ENCODE measurements at places on chromosomes 12 and 14.

DNA sequence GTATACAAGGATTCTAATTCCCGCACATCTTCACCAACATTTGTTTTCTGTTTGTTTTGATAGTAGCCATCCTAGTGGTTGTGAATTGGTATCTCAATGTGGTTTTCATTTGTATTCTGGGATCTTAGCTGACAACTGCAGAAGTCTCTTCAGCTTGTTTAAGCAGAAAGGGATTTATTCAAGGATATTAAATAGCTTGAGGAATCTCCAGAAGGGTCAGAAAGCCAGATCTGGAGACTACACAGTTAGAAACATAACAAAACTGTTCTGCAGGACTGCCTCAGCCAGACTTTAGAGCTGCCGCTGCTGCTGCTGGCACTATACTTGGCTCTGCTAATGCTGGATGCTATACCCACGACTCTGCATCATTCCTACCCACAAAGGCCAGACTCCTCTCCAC lies 13.4 kb upstream of the CDKL1 start:
- no peaks in the 10 kb centered on the region for H3K27me3 ChIP-seq
- H3K4me1 ChIP-seq = peaks cover 9% of the 10 kb centered on the region

DNA sequence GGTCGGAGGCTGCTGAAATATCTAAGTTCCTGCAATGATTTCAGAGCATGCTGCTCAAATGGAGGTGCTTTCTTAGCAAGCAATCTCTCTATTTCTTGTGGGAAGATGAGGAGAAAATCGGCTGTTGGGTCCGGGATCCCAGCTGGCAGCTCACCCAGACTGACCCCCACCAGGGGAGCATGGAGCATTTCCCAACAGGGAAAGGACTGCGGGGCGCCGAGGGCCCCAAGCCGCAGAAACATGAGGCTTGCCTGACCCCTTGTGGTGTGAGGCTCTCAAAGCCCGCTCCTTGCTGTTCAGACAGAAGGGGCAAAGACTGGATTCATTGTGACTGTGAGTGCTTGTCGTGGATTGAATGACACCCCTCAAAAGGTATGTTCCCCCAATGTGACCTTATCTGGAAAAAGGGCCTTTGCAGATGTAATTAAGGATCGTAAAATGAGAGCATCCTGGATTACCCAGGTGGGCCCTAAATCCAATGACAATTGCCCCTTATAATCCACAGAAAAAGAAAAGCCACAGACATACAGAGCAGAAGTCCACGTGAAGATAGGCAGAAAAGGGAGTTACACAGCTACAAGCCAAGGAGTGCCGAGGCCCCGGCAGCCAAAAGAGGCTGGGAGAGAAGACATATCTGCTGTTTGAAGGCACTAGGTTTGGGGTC lies 116.3 kb upstream of the VASH1 start:
- H3K4me3 ChIP-seq = no peak overlapping the region
- H3K4me1 ChIP-seq = no peaks in the 10 kb centered on the region
- H3K27me3 ChIP-seq = no peaks in the 10 kb centered on the region
- no peak for DNase-seq

DNA sequence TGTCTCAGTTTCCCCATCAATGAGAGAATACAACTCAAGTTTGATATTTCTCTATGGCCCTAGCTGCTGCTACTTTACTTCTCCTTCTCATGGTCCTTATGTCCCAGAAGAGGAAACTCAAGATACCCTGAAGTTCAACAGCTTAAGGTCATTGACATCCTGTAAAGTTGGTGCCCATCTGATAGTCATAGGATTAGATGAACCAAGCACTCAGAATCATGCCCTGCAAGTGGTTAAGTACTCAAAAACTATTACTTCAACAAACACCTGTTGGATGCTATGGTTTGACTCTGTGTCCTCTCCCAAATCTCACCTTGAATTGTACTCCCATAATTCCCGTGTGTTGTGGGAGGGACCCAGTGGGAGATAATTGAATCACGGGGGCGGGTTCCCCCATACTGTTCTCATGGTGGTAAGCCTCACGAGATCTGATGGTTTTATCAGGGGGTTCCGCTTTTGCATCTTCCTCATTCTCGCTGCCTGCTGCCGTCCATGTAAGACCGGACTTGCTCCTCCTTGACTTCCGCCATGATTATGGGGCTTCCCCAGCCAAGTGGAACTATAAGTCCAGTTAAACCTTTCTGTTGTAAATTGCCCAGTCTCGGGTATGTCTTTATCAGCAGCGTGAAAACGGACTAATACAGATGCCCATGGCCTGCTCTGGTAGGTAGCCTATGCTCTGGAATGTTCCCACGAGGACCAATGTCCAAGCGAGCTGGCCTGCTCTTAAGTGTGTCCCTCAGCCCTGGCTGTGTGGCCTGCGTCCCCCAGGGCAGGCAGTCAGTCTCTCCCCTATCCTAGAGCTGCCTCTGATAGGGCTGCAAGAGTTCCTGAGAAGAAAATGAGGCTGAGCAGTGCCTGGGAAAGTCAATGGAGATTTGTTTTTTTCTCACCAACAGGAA lies 18.1 kb downstream of the CAMKK2 start:
- DNase-seq = no peak
- peak overlapping the region; percentile 60 for H3K27ac ChIP-seq
- no peaks in the 10 kb centered on the region for H3K27me3 ChIP-seq
- H3K36me3 ChIP-seq = no peaks in the 10 kb centered on the region

DNA sequence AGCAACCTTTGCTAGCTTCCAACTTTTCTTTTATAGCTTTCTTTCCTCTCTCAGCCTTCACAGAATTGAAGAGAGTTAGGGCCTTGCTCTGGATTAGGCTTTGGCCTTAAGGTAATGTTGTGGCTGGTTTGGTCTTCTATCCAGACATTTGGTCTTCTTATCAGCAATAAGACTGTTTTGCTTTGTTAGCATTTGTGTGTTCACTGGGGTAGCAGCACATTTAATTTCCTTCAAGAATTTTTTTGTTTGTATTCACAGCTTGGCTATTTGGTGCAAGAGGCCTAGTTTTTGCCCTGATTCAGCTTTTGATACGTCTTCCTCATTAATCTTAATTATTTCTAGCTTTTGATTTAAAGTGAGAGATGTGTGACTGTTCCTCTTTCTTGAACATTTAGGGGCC lies 130.8 kb downstream of the RAD51B start:
- H3K4me3 ChIP-seq = no peak overlapping the region
- DNase-seq = no peak
- H3K27ac ChIP-seq = no peak overlapping the region
- no peaks in the 10 kb centered on the region for H3K4me1 ChIP-seq

GRCh38 chr14:104908303-104908702 lies 16.4 kb upstream of the PLD4 start:
- no peaks in the 10 kb centered on the region for H3K4me1 ChIP-seq
- H3K4me3 ChIP-seq = no peak overlapping the region
- no peak for DNase-seq
- no peaks in the 10 kb centered on the region for H3K27me3 ChIP-seq

DNA sequence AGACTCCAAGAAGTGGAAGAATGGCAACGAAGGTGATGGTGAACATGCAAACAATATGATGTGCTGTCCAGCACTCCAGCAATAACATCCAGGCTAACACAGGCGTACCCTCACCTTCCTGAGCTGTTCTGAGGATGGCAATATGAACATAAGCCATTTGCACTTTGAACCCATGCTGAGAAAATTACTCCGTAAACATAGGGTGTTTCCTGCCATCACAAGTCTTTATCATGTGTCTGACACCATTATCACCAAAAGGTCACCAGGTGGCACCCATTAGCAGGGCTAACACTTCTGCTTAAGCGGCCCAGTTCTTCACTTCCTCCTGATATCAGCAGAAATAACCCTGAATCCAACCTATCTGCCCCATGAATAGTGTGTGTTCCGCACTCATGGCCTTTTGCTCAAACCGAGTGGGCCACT lies 482.8 kb downstream of the MED13L start:
- no peak for DNase-seq
- no peak overlapping the region for H3K4me3 ChIP-seq
- no peaks in the 10 kb centered on the region for H3K36me3 ChIP-seq
- H3K27ac ChIP-seq = no peak overlapping the region
- no peaks in the 10 kb centered on the region for H3K4me1 ChIP-seq
- H3K27me3 ChIP-seq = no peaks in the 10 kb centered on the region

- H3K27me3 ChIP-seq = no peaks in the 10 kb centered on the region
- H3K27ac ChIP-seq = no peak overlapping the region
- DNase-seq = no peak
- peaks cover 7% of the 10 kb centered on the region for H3K4me1 ChIP-seq
- no peaks in the 10 kb centered on the region for H3K36me3 ChIP-seq
These were observed 2.5 kb downstream of the CMAS start for GRCh38 chr12:22048351-22049041.

- no peaks in the 10 kb centered on the region for H3K36me3 ChIP-seq
- no peak for DNase-seq
- no peaks in the 10 kb centered on the region for H3K4me1 ChIP-seq
- no peak overlapping the region for H3K27ac ChIP-seq
- H3K4me3 ChIP-seq = no peak overlapping the region
These were observed 31.0 kb downstream of the SAMD4A start for GRCh38 chr14:54597795-54598443.

DNA sequence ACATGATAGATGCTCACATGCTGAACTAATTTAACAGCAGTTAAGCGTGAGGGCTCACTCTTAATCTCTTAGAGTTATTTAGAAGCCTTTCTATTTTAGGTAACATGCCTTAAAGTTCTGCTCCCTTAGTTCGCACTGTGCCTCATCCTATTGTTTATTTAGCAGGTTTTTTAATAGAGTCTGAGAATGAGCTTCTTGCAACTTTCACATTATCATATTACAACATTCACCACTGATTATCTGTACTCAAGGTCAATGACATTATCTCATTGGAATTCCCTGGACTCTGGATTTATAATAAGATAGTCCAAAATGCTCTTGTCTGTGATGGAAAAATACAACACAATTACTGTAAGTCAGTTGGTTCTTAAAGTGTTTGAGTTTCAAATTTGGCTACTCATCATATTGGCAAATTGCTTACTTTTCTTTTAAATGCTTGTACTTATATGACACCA lies 183.6 kb upstream of the SLC38A2 start:
- H3K36me3 ChIP-seq = no peaks in the 10 kb centered on the region
- H3K27ac ChIP-seq = peak overlapping the region; percentile 40
- DNase-seq = no peak
- peaks cover 6% of the 10 kb centered on the region for H3K4me1 ChIP-seq

- peaks cover 10% of the 10 kb centered on the region for H3K4me1 ChIP-seq
- DNase-seq = peak; percentile 64
- no peak overlapping the region for H3K4me3 ChIP-seq
- no peak overlapping the region for H3K27ac ChIP-seq
These were observed 30.2 kb upstream of the ANKRD9 start for GRCh38 chr14:102539544-102540314.

DNA sequence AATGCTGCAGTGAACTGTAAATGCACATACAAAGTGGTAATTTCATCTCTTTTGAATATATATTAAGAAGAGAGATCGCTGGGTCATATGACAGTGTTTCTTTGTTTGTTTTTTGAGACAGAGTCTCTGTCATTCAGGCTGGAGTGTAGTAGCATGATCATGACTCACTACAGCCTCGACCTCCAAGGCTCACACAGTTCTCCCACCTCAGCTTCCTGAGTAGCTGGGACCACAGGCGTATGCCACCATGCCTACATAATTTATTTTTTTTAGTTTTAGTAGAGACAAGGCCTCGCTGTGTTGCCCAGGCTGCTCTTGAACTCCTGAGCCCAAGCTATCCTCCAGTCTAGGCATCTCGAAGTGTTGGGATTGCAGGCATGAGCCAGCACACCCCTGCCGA lies 62.4 kb upstream of the ACSS3 start:
- no peaks in the 10 kb centered on the region for H3K27me3 ChIP-seq
- no peaks in the 10 kb centered on the region for H3K36me3 ChIP-seq
- H3K27ac ChIP-seq = no peak overlapping the region

DNA sequence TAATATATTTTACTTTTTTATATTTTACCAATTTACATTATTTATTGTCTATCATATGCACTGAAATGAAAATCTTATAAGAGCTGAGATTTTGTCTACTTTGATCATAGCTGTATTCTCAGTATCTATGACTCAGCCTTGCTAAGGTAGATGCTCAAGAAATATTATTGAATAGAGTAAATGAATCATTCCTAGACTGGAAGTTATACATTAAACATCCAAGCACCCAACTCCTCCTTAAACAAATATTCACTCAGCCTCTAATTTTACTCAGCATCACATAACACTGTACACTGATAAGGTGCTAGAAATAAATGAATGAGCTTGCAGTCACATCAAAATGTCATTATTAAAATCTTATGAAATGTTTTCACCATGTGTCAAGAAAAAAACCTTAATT lies 1424.9 kb downstream of the LRFN5 start:
- H3K27ac ChIP-seq = no peak overlapping the region
- H3K36me3 ChIP-seq = no peaks in the 10 kb centered on the region
- H3K27me3 ChIP-seq = peaks cover 2% of the 10 kb centered on the region
- DNase-seq = no peak
- H3K4me1 ChIP-seq = no peaks in the 10 kb centered on the region

DNA sequence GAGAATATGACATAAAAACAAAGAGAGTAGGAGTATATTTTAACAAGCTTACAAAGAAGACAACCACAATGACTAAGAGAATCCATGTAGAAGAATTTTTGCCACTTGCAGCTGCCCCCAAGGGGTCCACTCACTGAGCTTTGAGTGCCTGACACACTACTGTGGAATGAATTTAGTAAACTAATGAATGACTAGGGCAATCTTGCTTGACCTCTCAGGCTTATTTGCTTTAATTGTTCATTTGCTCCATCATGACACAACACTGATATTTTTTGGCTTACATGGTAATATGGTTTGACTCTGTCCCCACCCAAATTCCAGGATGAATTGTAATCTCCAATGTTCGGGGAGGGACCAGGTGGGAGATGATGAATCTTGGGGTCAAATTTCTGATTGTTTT lies 249.1 kb upstream of the FAR2 start:
- H3K27me3 ChIP-seq = no peaks in the 10 kb centered on the region
- DNase-seq = no peak
- H3K36me3 ChIP-seq = no peaks in the 10 kb centered on the region

DNA sequence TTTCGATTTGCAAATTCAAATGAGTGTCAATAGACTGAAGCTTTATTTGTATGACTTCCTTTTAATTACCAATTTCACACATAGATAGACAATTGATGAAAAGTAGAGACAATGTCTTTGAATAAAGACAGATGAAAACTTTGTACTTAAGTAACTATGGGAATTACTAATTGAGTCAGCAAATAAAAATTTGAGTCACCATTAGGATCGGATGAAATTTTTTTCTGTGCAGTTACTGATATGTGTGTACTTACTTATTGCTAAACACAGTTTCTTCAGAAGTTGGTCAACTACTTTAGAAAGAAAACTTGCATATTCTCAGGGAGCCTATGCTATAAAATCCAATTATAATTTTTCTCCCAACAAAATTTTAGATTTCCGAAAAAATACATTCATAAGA lies 224.9 kb upstream of the SLC16A7 start:
- H3K4me3 ChIP-seq = no peak overlapping the region
- H3K27ac ChIP-seq = no peak overlapping the region
- H3K36me3 ChIP-seq = no peaks in the 10 kb centered on the region
- no peaks in the 10 kb centered on the region for H3K4me1 ChIP-seq

- peaks cover 2% of the 10 kb centered on the region for H3K4me1 ChIP-seq
- peak overlapping the region; percentile 95 for H3K27ac ChIP-seq
- DNase-seq = no peak
- no peaks in the 10 kb centered on the region for H3K36me3 ChIP-seq
- H3K27me3 ChIP-seq = no peaks in the 10 kb centered on the region
These were observed 387.5 kb downstream of the BCAT1 start for GRCh38 chr12:24561411-24561871.

GRCh38 chr14:52363961-52364360 lies 49.8 kb downstream of the PTGER2 start:
- H3K27me3 ChIP-seq = no peaks in the 10 kb centered on the region
- H3K27ac ChIP-seq = no peak overlapping the region
- DNase-seq = no peak
- H3K36me3 ChIP-seq = no peaks in the 10 kb centered on the region
- H3K4me1 ChIP-seq = peaks cover 8% of the 10 kb centered on the region
- H3K4me3 ChIP-seq = no peak overlapping the region
